ENCODE measurements at places on chromosomes 2 and 18.

GRCh38 chr2:237298151-237299118, 115.5 kb downstream of the COL6A3 start:
- no peak for DNase-seq

GRCh38 chr2:28399956-28400355, 7.3 kb downstream of the FOSL2 start:
- DNase-seq = no peak

GRCh38 chr2:128420776-128421175, 102.1 kb upstream of the HS6ST1 start:
- DNase-seq = no peak

- DNase-seq = no peak
Observed at GRCh38 chr2:236803621-236804020, 234.0 kb downstream of the ACKR3 start.

- no peak for DNase-seq
Observed at GRCh38 chr2:28344756-28345373, 47.8 kb upstream of the FOSL2 start.

- DNase-seq = no peak
Observed at GRCh38 chr2:150134223-150134857, 353.1 kb downstream of the RND3 start.
